Hypothalamus (tissue), 51 donors: ENCODE measurements at places on chromosomes 4 and X.

DNA sequence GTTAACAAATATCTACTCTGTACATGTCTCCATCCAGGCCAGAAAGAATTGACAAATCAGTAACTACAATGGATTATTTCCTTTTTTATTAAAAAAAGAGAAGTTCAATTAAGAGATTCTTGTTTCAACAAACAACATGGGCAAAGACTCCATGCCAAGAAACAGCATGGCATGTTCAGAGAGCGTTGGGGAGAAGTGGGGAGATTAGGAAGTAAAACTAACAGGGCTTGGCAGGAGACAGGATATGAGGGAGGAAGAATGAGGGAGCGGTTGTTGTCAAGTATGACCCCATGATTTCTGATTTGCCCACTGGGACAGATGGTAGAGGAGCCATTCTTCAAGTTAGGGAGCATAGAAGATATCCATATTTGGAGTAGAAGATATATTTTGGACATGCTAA is 128.4 kb downstream of the RNF150 start:
- DNase-seq = no peak

GRCh38 chrX:131854581-131854980 is 168.5 kb upstream of the STK26 start:
- DNase-seq = no peak

GRCh38 chr4:133385161-133385954 is 236.3 kb downstream of the PCDH10 start:
- no peak for DNase-seq

DNA sequence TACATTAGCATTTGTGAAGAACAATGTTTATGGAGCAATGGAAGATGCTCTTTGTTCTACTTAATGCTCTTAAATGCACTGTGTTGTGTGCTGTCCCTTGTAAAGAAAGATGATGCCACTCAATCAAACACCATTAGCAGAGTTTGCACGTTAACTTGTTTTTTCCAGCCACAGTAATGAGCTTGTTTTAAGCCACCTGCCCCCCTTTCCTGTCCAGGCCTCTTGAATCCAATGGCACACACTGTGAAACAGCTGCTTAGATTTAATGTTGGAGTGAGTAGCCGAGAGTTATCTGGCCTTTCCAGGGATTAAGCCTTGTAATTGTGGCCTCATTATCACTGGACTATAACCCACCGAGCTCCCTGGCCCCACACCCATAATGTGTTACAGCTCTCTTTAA is 86.0 kb downstream of the PAK3 start:
- no peak for DNase-seq

DNA sequence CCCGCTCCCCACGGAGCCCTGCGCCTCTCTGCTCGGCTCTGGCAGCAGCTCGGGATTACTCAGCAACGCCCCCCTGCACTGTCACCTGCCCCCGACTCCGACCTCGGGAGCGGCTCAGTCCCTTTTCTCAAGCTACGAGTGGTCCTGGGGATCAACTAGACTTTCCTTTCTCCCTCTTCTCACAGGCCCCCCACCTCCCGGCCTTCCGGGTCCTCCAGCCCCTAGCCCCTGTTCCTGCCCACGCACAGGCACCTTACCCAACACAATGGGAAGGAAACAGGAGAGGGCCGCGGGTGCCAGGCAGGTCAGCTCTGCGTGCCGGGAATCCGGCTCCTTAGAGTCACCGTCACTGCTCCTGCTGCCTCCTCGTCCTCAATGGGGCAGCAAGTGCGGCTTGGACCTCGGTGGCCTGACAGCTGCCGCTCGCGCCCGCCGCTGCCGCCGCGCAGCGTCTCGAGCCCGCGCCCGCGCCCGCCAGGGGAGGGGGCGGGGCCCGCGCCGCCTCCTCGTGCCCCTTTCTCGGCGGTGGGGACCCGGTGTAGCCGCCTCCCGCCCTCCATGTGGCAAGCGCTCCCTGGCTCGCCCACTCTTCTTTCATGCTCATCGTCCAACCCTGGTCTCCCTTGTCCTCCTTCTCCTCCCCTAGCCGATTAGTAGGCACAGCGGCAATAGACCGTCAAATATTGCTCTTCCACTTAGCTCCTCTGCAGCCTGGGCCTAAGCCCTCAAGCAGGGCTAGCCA is at the start of gene RAB9B:
Gene RAB9B, minus strand, starts transcription at position 455 of the 742 bp plus-strand sequence. CDS start 6,473 bp downstream, outside the sequence.
- DNase-seq = peak; percentile 81

DNA sequence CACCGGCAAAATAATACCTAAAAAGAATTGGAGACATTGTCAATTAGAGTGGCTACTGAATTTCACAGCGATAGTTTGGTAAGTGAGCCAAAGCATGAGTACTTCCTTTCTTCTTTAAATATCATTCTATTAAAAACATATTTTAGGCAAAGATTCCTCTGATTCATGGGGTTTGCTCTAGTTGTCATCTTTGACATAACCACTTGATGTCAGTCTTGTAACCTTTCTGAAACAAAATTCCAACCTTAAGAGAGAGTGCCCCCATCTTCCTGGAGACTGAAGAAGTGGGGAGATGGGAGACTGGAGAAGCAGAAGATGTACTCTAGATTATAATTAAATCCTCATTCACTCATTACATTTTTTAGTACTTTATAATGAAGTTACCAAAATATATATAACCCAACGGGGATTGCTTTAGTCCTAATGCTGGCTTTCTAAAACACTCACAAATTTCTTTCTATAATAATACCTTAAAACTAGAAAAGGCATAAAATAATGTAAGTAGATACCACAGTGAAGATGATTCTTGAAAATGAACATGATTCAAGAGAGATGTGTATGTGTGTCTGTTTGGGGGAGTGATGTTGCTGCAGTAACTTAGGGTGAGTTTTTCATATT is 96.4 kb downstream of the EMCN start:
- DNase-seq = no peak
